GM12865 (cell line): ENCODE measurements at places on chromosomes 2 and 18.
A peak's percentile ranks its signal among the peaks of the same experiment; 100 is the strongest.

DNA sequence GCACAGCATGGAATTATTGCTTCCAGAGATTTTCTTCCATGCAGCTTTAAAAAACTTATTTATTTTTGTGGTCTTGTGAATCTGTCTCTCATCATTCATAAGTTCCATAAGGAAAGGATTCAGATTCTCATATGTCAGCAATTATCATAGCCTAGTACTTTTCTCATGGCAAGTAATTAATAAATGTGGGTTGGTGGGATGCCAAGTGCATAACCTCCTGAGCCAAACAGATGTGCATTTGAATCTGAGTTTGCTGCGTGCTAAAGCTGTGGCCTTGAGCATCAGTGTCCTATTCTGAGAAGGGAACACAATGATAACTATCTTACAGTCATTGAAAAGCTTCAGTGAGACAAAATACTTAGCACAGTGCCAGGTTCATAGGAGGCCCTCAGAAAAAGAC, 331.9 kb downstream of the PDE11A start:
- no peak for DNase-seq

GRCh38 chr2:144886862-144887261, 366.9 kb upstream of the ZEB2 start:
- DNase-seq, result no peak

DNA sequence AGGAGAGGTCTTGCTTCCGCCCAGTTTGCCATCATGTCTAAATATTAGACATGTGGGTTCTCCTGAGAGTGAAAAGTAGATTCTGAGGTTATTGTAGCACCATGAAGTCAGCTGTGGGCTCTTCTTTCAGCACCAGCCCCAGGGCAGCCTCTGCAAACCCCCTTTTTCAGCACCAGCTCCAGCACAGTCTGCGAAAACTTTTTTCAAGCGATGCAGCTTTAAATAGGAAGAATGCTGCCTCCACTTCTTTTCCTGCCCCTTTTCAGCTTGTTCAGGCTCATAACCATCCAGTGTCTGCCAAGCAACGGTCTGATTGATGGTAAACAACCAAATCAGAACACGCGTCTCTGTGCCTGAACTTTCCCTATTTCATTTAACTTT, at the start of gene COL5A2:
Gene COL5A2, minus strand, starts transcription at position 192 of the 381 bp plus-strand sequence. Its CDS starts 157 bp downstream, at position 35.
- DNase-seq, result no peak

- no peak for DNase-seq
Measured at GRCh38 chr2:210046851-210047500, 44.5 kb downstream of the RPE start.

- no peak for DNase-seq
Measured at GRCh38 chr2:235921508-235922191, 246.5 kb downstream of the GBX2 start.

DNA sequence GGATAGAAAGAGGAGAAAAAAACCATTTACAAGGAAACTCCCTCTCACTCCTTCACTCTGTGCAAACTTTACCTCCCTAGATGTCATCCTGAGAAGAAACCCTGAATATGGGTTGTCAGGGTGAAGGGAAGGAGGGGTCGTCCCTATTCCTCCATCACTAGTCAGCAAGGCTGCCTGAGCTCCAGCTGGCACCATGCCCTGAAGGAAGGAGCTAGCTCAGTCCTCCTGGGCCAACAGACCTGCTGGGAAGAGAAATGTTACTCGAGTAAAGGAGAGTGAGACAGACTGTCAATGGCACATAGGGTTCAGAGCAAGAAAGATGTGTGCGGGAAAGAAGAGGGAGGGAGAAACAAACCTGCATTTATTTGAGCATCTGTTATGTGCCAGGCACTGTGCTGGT, 18.3 kb upstream of the EPAS1 start:
- no peak for DNase-seq

- DNase-seq, result no peak
Measured at GRCh38 chr2:230908092-230908594, 16.9 kb downstream of the GPR55 start.

DNA sequence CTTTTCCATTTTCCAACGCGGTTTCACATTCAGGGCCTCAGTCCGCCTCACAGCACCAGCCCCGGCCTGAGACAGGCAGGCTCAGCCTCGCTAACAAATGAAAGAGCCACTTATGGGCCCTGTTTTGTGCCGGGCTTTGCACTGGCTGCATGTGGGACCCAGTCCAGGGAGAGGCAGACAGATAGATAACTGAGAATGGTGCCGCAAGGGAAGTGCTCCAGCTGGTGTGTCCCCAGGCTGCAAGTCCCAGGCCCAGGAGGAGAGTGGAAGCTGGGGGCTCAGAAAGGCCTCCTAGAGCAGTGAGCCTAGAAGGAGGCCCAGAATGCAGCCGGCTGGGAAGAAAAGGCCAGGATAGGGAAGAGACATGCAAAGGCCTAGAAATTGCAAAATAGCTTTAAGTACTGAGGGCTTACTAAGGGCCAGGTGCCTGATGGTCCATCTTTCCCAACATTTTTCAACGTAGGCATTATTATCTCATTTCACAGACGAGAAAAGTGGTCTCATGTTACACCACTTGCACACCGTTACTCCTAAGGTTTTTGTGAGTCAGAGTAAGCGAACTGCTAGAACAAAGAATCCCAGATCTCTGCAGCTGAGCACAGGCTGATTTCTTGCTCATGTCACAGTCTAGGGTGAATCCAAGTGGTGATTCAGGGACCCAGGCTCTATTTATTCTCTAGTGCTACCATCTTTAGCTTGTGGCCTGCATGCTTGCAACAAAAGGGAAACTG, 26.0 kb downstream of the ADRA2B start:
- DNase-seq, result no peak

- DNase-seq, result peak; percentile 71
Measured at GRCh38 chr2:172919732-172920131, 155.9 kb upstream of the MAP3K20 start.

GRCh38 chr2:109162999-109163398, 34.0 kb downstream of the SH3RF3 start:
- no peak for DNase-seq
